Foreskin fibroblast (primary cell): ENCODE measurements at places on chromosomes 1 and 21.

DNA sequence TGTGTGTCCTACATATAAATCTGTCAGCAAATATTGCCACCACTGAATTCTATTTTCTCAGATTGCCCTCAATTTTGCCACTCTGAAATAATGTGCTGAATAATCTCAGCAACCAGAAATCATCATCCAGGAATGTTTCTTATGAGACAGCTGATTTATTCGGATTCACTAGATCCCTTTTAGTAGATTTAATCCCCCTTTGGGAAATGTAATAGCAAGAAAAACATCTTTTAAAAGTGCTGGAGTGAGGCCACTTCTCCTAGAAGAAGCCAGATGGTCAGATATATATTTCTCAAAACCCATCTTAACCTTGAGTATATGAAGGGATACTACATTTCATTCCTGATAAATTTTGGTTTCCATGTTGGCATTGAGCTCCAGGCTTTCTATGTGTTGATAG, 327.7 kb downstream of the SMYD3 start:
- DNase-seq: peak; percentile 10

DNA sequence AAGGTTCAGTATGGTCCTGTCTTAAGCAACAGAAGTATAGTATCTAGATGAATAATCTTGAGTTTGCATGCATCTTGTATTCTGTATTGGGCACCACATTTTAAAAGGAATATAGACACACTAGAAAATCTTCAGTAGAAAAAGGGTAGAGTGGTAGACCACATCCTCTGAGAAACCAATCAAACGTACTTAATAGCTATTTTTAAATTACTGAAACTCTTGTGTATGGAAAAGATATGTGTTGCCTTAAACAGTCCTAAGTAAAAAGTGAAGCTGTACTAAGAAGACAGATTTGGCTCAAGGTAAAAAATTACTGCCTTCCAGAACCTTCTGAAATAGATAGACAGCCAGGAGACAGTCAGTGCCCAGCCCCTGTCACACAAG, 3.1 kb downstream of the CTXND2 start:
- DNase-seq: no peak

DNA sequence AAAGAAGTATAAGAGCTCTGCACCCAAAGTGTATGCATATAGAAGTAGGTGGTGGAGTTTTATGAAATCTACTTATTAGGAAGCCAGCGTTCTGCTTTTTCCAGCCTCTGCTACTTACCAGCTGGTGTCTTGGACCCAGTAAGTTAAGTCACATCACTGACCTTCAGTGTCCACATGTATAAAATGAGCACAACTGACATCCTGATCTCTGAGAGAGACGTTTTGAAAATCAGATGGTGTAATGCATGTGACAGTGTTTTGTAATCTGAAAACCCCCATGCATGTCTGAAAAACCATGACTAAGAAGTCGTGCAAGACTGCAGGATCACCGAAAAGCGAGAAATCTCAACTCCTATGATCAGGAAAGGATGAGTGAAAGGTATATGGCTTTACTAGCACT, 2.0 kb downstream of the CR1 start:
- no peak for DNase-seq

DNA sequence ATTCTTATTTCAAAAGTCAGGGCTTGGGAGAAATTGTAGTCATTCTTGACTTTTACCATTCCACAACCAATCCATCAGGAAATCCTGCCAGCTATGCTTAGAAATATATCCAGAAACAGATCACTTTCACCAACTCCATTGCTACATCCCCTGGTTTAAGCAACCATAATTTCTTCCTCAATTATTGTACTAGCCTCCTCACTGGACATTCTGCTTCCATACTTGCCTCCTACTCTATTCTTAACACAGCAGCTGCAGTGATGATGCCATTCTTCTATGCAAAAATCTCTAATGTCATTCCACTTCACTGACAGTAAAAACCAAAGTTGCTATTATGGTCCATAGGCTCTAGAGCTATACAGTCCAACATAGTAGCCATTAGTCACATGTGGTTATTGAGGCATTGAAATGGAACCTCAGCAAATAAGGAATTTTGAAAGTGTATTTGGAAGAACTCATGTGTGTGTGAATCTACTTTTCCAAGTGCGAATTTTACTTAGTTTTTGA, 110.7 kb upstream of the KIAA0040 start:
- DNase-seq: no peak

- DNase-seq: no peak
Observed at GRCh38 chr1:23344987-23345472, 946 bp upstream of the HNRNPR start.

GRCh38 chr21:18354947-18355346, 48.6 kb downstream of the TMPRSS15 start:
- DNase-seq: no peak

- no peak for DNase-seq
Observed at GRCh38 chr1:184176058-184176457, 124.5 kb downstream of the TSEN15 start.

GRCh38 chr1:37840711-37841110, 18.7 kb downstream of the MTF1 start:
- DNase-seq: no peak

- peak; percentile 28 for DNase-seq
Observed at GRCh38 chr1:12245116-12245515, 15.3 kb downstream of the VPS13D start.

DNA sequence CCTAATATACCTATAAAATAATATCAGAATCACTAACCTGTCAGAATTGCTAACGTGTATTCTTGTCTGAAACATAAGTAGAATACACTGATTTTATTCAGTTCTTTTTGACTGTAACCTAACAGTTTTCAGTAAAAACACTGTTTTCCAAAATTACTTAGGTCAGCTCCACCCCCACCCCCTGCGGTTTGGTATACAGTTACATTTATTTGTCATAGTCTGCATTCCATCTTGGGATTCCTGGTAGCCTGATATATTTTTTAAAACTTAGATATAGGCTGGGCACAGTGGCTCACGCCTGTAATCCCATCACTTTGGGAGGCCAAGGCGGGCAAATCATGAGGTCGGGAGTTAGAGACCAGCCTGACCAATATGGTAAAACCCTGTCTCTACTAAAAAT, 19.8 kb upstream of the ABCD3 start:
- no peak for DNase-seq

- no peak for DNase-seq
Observed at GRCh38 chr1:202662081-202662480, 48.2 kb downstream of the SYT2 start.

DNA sequence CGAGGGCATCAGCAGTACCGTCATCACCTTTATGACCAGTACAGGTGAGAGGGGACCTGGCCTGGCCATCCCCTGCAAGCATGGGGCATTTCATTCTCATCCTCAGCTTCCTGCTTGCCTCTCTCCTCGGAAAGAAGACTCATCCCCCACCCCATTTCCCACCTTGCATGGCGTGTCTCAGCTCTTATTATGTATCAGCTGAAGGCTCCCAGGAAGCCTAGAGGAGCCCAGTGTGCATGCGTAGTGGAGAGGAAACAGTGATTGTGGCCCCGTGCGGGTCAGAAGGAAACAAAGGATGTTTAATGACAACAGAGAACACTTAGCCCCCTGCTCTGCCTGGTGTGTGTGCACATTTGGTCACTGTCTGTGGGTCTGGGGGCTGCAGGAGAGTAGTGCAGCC, 40.3 kb upstream of the CNTN2 start:
- no peak for DNase-seq

DNA sequence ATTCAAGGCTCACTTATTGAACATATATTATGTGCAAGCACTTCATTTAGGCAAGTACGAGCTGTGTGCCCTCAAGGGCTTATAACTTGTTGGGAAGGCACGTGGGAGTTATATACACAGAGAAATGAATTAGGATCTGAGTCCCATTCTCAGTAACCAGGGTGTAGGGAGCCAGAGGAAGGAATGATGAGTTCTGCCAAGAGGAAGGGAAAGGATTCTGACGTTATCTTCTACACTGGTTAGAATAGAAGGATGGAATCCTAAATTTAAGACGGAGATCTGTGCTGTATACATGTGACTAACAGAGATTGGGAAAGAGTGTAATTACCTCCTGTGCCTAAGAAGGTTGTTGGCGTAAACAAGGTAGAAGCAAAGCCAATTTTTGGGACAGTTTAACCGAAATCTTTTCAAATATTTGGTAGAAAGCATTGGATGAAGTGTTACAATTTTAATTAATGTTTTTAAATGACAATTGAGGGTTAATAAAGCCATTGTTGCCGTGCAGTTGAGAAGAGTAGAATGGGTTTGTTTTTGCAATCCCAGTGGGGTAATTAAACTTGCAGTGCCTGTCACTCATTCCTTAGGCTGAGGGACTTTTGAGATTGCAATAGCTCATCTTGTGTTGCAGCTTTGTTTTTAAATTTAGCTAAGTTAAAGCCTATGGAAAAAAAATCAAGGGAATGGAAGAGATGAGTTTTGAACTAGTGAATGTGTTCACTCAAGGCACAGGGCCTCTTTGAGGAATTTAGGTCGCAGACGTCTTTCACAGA, 177.2 kb downstream of the NFIA start:
- no peak for DNase-seq

DNA sequence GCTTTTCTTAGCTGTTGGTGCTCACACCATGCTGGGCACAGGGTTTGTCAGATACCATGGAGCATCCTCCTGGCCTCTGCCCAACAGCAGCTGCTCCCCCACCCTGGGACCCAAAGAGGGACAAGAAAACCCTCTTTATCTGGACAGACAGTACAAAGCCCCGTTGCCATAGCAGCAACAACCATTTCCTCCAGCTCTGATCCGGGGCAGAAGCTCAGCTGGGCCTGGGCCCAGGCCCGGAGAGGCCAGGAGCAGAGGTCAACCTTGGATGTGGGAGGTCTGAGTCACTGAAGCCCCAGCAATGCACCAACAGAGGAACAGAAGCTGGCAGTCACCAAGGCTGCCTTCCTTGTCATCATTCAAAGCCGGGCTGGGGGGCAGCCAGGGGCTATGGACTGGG, 228.4 kb upstream of the POU3F1 start:
- DNase-seq: no peak

- no peak for DNase-seq
Observed at GRCh38 chr1:116948046-116948445, 38.3 kb downstream of the PTGFRN start.

GRCh38 chr1:71088645-71089287, 7.9 kb upstream of the ZRANB2 start:
- DNase-seq: peak; percentile 16

- no peak for DNase-seq
Observed at GRCh38 chr21:45468971-45469272, 64.0 kb downstream of the COL18A1 start.

- DNase-seq: no peak
Observed at GRCh38 chr1:70764747-70765146, 282.9 kb downstream of the PTGER3 start.

- DNase-seq: peak; percentile 75
Observed at GRCh38 chr1:213122514-213122929, 71.5 kb downstream of the RPS6KC1 start.

- no peak for DNase-seq
Observed at GRCh38 chr1:173056365-173056764, 5.6 kb upstream of the TNFSF18 start.

DNA sequence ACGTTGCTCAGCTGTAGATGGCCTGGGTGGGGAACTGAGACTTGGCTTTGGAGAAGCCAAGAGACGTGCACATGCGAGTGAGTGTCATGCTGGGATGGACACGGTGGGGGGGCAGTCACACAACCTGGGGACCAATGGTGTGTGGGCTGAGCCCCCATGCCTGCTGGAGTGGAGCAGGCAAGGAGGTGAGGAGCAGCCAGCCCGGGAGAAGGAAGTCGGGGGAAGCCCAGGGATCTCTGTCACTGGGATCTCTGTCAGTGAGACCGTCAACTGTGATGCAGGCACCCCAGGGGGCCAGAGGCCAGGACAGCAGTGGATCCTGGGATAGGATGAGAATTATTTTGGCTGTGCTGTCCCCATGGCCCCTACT, 11.0 kb upstream of the ZNF669 start:
- no peak for DNase-seq

DNA sequence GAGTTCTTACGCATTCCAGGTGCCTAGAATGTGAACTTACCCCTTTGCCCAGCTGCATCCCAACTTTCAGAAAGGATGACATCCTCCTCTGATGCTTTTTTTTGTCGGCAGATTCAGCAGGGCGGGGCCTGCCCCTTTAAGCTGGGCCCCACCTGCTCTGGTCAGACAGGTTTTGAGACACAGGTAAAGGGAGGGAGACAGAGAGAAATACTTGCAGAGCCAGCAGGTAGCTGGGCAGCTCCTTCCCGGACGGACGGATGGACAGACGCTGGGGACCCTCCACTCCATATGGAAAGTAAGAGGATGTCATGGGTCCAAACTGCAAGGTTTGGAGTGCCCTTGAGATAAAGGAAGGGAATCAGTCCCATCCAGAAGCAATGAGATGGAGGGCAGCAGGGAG, at the start of gene TMEM79:
TMEM79 (plus strand) TSS at position 214 of the 400 bp plus-strand sequence. CDS start 902 bp downstream, outside the sequence.
- no peak for DNase-seq

DNA sequence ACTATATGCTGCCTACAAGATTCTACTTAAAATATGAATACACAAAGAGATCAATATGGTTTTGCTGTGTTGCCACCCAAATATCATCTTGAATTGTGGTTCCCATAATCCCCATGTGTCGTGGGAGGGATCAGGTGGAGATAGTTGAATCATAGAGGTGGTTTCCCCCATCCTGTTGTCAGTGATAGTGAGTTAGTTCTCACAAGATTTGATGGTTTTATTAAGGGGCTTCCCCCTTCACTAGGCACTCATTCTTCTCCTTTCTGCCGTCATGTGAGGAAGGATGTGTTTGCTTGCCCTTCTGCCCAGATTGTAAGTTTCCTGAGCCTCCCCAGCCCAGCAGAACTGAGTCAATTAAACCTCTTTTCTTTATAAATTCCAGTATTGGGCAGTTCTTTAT, 654.4 kb upstream of the NR5A2 start:
- DNase-seq: no peak

DNA sequence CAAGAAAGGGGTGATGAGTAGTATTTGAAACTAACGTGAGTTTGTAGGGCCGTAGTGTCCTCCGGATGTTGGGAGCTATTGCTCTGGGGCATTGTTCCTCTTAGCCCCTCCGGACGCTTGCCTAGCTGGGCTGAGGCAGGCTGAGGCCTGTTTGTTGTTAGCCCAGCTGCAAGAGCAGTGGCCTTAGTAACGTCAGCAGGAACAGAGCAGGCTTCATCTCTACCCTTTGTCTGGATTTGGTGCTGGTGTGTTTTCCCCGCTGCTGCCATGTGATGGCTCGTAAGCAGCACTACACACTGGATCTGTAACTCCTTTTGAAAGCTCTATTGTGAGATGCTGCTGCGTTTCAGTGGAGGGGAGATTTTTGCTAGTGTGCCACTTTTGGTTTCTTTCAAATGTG, 57.6 kb downstream of the DNM3 start:
- DNase-seq: no peak
